ENCODE measurements at places on chromosomes 7 and 10.

DNA sequence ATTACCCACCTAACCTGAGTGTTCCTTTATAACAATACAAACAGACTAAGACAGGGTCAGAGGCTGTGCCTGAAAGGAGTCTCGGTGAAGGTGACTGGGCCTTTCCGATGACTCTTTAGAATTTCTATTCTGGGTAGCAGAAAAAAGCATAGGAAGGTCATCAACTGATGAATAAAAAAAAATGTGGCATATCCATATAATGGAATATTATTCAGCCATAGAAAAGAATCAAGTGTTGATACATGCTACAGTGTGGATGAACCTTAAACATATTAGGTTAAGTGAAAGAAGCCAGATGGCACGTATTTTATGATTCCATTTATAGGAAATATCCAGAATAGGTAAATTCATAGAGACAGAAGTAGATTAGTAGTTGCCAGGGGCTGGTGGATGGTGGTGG is 83.4 kb downstream of the LRMDA start:
- no peak for DNase-seq

DNA sequence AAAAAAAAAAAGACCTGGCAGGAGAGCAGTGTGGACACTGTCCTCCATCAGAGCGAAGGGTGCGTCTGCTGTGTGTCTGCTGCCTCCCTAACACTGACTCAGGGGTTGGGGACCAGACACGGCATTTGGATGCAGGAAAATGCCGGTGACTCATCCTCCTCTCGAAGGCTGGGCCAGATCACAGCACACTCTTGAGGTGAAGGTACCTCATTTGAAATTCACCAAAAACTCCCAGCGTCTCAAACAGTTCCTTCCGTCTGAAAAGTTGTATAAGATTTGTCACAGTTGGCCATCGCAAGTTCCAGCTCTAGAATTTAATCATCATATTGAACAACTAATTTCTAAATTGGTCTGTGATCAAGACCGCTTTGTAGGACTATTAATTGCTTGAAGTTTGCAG is 118.1 kb upstream of the LYZL2 start:
- no peak for DNase-seq

- DNase-seq: no peak
Measured at GRCh38 chr10:10942441-10942840, 75.2 kb upstream of the CELF2 start.

GRCh38 chr7:88492153-88492552 is 185.5 kb upstream of the STEAP4 start:
- DNase-seq: no peak

DNA sequence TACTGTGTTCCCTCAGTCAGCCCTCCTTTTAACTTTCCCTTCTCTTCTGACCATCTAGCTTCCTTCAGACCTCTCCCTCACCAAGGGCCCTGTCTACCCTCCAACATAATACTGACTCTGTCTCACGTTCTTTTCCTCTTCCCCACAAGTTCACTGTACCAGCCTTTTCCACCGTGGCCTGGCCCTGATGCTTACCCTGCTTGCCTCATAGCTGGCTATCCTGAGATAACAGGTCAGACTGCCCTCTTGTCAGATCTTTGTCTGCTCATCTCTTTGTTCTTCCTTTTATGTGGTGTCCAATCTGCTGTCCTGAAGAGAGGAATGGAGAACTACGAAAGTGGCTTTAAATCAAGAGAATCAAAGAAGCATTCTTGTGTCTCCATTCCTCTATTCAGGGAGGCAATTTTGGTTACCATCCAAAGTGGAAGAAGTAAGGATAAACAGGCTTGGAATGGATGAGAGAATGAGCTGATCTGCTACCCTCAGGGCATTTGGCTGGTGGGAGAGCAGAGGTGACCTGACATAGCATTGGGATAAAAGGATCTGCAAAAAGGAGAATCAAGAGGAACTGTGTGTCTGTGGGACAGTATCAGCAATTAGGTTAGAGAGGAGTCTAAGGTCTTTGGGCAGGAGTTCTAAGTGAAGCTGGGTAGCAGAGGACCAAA is 8.1 kb downstream of the BTAF1 start:
- DNase-seq: no peak

DNA sequence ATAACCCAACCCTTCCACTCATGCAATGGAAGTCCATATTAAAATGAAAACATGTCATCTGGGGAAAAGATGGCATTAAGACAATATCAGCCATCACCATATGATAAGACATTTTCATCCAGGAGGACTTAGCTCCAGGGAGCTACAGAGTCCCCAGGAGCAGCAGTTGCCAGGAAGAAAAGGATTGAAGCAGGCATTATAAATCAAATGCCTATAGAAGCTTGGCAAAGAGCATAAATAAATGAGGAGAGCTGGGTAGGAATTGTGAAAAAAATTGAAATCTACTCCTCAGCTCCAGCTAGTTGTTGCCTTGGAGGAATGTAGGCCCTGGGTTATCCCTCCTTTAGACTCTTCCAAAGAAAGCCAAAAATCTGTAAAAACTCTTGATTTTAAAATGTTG is 42.5 kb downstream of the FAM13C start:
- no peak for DNase-seq

GRCh38 chr7:44580945-44581878 is 819 bp downstream of the TMED4 start:
- peak; percentile 9 for DNase-seq
